NCI-H1092 (cell line): ENCODE measurements at places on chromosomes 12 and 14.

DNA sequence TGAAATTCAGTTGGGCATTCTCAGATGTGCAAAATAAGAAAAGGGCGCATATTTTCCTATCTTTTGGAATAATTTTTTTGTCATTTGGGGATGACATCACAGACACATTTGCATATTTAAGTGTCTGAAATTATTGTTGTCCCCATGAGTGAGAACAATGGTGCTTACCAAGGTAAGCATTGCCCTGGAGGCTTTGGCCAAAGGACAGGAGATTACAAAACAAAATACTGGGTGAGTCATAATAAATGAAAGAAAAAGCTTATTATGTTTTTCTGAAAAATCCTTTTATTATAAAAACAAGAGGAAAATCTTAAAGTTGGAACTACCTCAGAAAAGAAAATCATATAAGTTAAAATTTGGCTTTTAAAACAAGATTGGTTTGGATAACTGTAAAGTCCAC is 254.9 kb downstream of the BTG1 start:
- no peak for DNase-seq

DNA sequence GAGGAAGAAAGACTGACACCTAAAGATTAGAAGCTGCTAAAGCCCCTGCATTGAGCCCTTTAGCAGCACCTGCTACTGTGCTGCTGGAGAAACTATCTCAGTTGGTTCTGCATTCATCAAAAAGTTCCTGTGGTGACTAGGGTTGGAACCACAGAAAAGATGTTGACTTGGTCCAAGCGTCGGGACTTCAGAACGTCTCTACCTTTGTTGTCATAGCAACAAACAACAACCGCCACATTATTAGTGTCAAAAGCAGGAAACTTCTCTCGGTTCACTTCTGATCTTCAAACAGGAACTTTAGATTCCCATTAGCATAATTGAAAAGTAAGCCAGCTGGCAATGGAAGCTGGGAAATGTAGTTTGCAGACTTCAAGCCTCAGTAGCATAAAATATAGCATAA is 368.0 kb downstream of the SEC23A start:
- DNase-seq = no peak

GRCh38 chr12:132560614-132561426 is 49.6 kb downstream of the LRCOL1 start:
- peak; percentile 83 for DNase-seq

DNA sequence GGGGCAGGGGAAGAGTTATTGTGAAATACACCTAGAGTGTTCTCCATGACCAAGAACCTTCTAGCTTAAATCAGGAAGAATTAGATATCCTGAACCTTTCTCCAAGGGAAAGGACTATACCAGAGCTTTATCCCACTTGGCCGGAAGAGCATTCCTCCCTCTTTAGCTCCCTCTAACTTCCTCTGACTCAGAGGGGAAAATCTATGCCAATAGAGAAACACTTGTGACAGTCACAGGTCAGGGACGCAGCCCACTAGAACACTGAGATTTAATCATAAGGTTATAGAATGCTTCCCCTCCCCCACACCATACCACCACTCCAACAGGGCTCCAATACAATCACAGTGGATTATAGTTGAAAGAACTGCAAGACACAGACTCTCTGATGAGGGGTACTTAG is 55.4 kb upstream of the RFX4 start:
- no peak for DNase-seq

DNA sequence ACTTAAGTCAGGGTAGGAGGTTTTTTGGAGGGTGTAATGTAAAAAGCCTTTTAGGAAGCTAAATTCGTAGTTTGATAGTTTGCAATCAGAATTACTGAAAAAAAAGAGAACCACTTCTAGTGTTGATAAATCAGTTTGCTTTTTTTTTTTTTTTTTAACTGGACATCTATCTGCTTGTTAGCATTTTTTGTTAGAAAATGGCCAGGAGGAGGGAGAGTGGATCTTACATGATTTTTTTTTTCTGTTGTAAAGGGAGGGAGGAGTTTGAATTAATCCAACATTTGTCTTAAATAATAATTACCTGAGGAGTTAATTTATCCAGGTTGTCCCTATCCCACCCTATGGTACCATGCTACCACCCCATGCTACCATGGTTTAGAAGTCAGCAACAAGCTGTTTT is 1.2 kb downstream of the FBXO34 start:
- DNase-seq = no peak

DNA sequence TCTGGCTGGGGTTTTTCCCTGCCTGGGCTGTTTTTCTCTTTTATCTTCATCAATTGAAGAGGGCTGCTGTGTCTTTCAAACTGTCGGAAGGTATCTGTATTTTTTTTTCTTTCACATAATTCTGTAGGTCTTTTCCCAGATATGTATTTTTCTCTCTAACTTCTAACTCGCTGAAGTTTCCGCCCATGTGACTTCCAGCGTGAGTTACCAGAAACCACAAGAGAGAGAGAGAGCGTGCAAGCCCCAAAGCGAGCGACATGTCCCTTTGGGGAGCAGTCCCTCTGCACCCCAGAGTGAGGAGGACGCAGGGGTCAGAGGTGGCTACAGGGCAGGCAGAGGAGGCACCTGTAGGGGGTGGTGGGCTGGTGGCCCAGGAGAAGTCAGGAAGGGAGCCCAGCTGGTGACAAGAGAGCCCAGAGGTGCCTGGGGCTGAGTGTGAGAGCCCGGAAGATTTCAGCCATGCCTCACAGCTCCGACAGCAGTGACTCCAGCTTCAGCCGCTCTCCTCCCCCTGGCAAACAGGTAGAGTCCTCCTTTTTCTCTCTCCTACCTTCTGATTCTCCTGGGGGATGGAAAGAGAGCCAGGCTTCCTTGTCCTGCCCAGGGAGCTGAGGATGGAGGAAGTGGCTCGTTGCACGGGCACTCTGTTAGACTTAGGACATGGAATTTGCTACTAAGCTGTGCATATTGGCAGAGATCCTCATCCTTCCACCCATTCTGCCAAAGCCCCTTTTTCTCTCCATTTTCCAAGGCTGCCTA is at the start of gene BATF:
TSS of gene BATF (plus strand) at position 246 of the 759 bp plus-strand sequence. CDS start at position 460, 214 bp downstream.
- DNase-seq = no peak

DNA sequence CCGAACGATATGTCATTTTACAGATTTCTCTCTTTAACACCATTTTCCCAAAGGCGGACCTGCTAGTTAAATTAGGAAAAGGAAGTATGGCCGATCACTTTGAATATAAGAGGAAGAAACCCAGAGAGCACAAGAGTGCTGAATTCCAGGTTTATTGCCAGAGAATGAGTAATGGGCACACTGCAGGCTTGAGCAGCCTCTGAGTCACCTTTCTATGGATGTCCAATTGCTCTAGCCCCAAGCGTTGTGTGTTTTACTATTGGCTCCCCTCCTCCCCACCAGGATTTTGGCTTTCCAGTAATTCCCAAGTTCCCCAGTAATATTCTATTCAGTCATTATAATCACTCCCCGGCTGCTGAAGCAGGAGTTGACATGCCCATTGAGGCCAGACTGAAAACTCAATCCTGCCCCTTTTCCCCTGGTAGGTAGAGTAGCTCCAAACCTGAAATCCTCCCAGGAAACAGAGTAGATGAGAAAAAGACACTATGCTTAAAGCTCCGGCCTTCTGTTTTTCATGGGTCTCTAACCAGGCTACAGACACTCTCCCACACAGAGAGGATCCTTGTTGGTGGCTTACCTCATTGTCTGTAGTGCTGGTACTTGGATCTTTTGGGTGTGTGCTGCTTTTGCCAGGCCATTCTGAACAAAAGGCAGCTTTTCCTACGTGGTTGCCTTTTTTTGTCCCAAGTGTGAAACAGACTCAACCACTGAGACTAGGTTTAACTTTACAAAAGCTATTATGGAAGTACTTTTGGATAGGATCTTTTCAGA is 704.3 kb upstream of the FLRT2 start:
- DNase-seq = no peak

DNA sequence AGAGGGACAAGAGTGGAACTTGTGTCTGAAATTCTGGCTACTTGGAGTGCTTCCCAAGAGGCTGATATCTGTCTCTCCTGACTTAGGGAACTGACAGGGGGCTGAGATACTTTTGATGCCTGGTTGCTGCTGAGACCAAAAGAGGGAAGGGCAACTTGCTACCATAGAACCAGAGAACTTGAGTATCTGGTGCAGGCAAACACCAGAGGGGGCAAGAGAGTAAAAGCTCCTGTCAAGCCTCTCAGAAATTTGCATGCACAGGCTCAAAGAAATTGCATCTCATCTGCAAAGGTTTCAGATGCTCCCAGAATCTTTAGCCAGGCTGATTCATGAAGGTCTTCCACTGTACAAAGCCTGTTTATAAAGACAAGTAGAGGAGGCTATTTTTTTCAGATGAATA is 391.3 kb upstream of the FOXG1 start:
- no peak for DNase-seq

GRCh38 chr12:78703820-78704525 is 160.6 kb upstream of the SYT1 start:
- DNase-seq = no peak

GRCh38 chr12:68367903-68368302 is 35.7 kb upstream of the MDM1 start:
- no peak for DNase-seq

- no peak for DNase-seq
Measured at GRCh38 chr12:56339158-56339422, 406 bp downstream of the IL23A start.

DNA sequence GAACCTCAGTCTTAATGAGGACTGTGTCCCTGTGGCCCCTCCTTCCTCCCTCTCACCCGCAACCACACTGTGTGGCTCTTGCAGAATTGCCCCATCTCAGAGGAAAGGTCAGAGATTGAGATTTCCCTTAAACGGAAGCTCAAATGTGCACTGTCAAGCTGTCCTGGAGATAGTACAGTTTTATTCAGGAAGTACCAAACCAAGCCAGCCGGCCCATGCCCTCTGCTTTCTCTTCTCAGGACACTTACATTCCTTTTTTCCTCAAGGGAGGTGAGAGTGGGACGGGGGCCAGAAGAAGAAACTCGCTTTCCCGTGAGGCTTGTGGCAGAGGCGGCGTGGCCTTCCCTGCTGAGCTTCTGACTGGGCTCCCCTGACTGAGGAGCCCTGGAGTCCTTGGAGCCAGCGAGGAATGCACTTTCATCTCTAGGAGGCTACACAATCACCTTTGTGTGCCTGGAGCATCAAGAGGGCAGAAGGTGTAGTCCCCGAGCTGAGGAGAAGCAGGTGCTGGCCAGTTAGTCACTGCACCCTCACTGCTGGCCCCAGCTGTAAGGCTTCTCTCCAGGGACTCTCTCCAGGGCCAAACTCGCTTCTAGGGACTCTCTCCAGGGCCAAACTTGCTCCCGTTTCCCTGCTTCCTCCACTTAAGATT is 24.1 kb upstream of the ATP2A2 start:
- DNase-seq = no peak

GRCh38 chr12:83214185-83214584 is 527.5 kb downstream of the TMTC2 start:
- DNase-seq = no peak

DNA sequence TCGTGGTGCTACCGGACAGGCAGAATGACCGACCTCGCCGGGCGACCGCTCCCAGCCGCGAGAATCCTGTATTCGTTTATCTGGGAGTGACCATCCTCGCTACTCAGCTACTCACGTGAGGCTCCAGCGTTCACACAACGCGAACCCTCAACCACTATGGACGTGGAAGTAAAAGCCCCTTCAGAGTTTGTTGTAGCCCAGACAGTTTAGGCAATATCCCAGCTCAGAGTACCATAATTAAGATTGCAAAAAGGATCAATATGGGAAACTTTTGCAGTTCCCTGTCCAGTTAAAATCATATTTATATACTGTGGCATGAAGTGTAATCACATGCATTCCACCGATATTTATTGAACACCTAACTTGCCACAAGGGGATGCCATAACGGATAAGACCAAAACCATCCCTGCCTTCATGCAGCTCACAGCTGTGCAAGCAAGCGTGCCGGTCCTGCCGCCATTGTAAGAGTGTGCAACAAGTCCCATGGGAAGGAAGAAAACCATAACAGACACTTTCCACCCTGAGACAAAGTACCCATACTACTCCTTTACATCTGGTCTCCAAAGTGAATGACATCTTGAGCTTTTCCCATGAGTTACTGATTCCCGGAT is 938 bp upstream of the MAX start:
- DNase-seq = no peak

DNA sequence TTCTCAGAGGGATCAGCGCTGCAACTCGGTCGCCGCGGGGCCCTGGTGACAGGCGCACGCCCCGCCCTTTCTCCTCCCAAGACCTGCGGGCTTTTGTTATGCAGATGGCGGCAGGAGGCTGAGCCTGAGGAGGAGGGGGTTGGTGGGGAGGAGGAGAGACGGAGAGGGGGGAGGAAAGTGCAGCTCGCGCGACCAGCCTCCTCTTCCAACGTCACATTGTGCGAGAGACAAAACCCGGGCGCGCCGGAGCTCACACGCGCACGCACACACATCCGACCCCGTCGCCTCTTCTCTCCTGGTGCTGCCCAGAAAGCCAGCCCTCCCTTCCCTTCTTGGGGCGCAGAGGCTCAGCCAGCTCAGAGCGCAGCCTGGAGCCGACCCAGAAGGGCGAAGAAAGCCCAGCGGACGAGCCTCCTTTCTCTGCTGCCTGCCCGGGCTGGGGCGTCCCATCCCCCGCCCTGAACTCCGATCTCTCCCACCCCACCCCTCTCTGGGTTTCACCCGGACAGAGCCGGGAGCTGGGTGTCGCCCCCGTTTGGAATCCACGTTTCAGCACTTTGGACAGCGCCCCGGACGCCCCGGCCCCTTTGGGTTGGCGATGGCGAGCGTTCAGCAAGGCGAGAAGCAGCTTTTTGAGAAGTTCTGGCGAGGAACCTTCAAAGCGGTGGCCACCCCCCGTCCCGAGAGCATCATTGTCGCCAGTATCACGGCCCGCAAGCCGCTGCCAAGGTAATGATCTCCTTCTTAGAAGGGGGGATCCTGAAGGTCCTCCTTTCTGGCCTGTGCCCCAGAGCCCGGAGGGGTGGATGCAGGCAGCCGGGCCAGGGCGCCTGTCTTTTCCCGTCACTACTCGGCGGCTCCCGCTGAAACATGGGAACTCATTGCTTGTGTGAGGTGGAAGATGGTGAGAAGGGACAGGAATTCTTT is at the start of gene SRRM4:
TSS of gene SRRM4 (plus strand) at position 257 of the 927 bp plus-strand sequence. CDS start at position 599, 342 bp downstream.
- DNase-seq = peak; percentile 85

GRCh38 chr14:50044042-50044651 is 72.2 kb downstream of the VCPKMT start:
- DNase-seq = no peak

- peak; percentile 45 for DNase-seq
Measured at GRCh38 chr14:106372870-106373652, 846.7 kb downstream of the TMEM121 start.

DNA sequence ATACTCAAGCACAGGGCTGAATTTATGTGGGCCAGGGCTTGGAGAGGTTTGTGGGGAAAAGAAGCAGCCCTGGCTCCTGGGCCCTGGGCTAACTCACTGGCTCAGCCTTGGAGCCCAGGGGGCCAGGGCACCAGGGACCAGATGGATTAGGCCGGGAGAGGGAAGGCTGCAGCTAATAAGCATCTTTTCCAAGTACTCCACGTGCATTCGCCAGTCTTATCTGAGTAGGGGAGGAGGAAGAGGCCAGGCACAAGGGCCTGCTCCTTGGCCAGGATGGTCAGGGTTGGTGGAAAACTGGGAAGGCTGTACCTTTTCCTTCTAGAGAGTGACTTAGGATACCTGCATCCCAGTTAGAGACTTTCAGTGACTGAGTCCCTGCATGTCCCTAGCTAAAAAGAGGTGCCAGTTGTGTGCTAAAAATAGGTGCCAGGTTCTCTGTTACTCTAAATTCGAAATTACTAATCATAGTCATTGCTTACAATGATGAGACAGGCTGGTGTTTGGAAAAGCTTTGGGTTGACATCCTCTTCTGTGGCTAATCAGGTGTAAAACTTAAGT is 1.3 kb downstream of the GLRX5 start:
- DNase-seq = no peak
